Left kidney (tissue), 8 donors: ENCODE measurements at places on chromosomes 16 and 17. TPM values are rescaled to one million over a fixed set of nuclear protein-coding genes. Genes with fewer than 3 reads are reported as not detected.

GRCh38 chr17:35286120-35286781 lies 43.4 kb downstream of the SLFN5 start:
- no peak for DNase-seq

DNA sequence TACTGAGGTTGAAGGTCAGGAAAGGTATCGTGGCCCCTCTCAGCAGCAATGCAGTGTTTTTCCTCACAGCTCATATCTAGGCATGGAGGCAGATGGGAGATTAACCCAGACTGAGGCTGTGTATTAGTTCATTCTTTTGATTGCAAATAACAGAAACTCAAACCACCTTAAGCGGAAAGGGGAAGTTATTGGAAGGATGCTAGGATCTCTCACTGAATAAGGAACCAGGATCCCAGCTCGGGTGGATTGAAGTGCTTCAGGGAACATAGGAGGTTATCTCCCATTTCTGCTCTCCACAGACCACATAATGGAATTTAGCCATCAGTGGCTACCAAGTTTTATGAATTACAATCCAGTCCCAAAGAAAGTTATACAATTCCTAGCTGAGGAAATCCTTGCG lies 8.2 kb downstream of the ZNF689 start:
- DNase-seq = no peak

DNA sequence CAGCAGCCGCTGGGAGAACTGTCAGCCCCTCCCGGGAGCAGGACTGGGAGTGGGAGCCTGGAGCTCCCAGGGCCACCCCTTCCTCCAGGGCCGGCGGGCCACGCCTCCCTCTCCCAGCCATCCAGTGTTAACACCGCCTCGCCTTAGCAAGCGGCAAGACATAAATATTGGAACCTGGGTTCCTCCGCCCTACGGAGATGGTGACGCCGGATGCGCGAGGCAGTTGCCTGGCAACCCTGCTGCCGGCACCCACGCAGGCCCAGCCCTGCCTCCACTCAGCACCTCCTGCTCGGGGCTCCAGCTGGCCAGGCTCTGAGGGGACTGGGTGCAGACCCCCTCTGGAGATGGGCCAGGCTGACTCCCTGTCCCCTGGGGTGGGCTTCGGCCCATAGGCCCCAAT lies 27.4 kb upstream of the CACNA1H start:
- DNase-seq = peak; percentile 78

UBB gene
- 1,960 TPM for polyA plus RNA-seq

- DNase-seq = no peak
Observed at GRCh38 chr16:1532081-1532760, 1.2 kb upstream of the TMEM204 start.
